ENCODE measurements at places on chromosomes 6 and 20. TPM values are rescaled to one million over a fixed set of nuclear protein-coding genes. Genes with fewer than 3 reads are reported as not detected.

DNA sequence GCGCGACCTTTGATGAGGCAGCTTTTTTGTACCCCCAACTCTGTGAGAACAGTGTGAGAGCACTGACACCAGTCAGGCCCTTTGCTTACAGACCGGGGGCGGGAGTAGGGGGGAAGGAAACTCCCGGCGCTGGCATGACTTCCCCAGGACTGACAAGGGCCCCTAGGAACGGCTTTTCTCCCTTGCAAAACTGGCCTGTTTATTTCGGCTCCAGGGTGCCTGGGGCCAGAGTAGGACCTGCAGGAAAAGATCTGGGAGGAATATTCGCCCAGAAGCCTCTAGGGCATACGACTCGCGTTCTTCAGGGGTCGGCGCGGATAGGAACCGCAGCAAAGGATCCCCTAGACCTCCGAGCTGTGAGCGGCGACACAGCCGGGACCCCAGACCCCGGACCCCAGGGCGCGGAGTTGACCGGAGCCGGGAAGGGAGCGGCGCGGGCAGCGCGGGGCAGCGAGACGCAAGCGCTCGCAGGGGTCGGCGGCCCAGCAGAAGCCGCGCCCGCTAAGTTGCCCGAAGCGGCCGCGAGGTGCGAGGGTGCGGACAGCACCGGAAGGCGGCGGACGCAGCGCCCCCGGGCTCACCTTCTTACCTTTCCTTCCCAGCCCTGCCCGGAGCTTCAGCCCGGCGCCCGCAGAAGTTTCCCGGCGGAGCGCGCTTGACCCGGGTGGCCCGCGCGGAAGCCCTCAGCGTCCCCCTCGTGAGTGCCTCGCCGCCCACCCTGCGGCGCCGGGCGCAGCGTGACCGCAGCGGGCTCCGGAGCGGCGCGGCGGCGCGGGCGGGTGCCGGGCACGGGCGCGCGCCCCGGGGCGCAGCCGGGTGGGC, at the start of gene POPDC3:
TSS of gene POPDC3 (minus strand) at position 771 of the 822 bp plus-strand sequence. CDS start 18,105 bp downstream, outside the sequence.
- no peak for DNase-seq

DNA sequence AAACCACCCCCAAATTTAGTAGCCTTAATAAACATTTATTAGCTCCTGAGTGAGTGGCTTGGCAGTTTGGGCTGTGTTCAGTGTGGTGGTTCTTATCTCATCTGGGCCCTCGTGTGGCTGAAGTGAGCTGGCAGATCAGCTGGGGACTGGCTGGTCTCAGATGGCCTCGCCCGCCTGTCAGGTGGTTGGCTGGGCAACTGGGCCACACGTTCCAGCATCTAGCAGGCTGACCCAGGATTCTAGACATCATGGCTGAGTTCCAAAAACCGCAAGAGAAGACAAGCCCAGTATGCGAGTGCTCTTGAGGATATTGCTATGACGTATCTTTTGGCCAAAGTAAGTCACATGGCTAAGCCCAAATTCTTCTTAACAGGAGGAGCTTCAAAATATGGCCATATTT, 28.9 kb downstream of the EIF2S2 start:
- DNase-seq: no peak

DNA sequence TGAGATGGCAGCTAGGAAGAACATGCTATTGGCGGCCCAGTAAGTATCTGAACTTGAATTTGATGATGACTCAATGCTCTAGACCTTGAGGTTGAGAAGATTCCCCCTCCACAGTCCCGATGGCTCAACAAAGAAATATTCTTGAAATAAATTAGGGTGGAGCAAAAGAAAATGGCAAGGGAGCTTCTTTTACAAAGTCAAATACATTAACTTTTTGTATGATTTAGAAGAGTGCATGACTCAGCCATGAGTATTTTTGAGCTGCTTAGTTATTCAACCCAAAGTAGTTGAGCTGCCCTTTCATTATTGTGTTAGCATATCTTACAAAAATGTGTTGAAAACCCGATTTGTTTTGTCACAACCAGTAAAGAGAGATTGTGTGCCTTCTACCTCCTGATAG, 7.6 kb downstream of the TFAP2C start:
- no peak for DNase-seq

The MICB gene
- total RNA-seq: 5.8 TPM

The SLC13A3 gene
- 3.5 TPM for total RNA-seq
